ENCODE measurements at places on chromosomes 3 and 15. TPM values are rescaled to one million over a fixed set of nuclear protein-coding genes. Genes with fewer than 3 reads are reported as not detected.

FBN1 gene
- total RNA-seq, result 1.0 TPM

EBLN2 gene
- total RNA-seq, result 7.0 TPM

GOLGA6L22 gene
- total RNA-seq, result not detected

STRA6 gene
- total RNA-seq, result 3.5 TPM

UBE2E2 gene
- 44.1 TPM for total RNA-seq

PRKCI gene
- 92.3 TPM for total RNA-seq

ARHGAP31 gene
- 0.85 TPM for total RNA-seq

CPLX3 gene
- total RNA-seq, result not detected

CCR5 gene
- total RNA-seq, result not detected

ZNF660 gene
- total RNA-seq, result 0.34 TPM

CHRNA3 gene
- not detected for total RNA-seq

SLC24A5 gene
- not detected for total RNA-seq

HESX1 gene
- total RNA-seq, result 0.43 TPM

RARB gene
- 2.6 TPM for total RNA-seq

DNAJC13 gene
- 40.0 TPM for total RNA-seq

GRAMD1C gene
- total RNA-seq, result 1.0 TPM

AMIGO3 gene
- not detected for total RNA-seq

TMEM266 gene
- total RNA-seq, result 0.34 TPM

SAXO2 gene
- total RNA-seq, result 3.1 TPM

PARP3 gene
- total RNA-seq, result 3.1 TPM

KLHL6 gene
- total RNA-seq, result not detected

WDR49 gene
- 0.34 TPM for total RNA-seq

C3orf80 gene
- 0.07 TPM for total RNA-seq

CXCR6 gene
- total RNA-seq, result not detected

LCMT2 gene
- 9.9 TPM for total RNA-seq

C15orf39 gene
- 2.7 TPM for total RNA-seq

MAPKBP1 gene
- 46.6 TPM for total RNA-seq

NPAP1 gene
- under 0.01 TPM for total RNA-seq

ZNF80 gene
- not detected for total RNA-seq

SEMA3B gene
- total RNA-seq, result 5.1 TPM

RBP2 gene
- not detected for total RNA-seq

DBR1 gene
- 18.7 TPM for total RNA-seq

CHAC1 gene
- 81.0 TPM for total RNA-seq

AGBL1 gene
- total RNA-seq, result not detected

EIF2A gene
- total RNA-seq, result 164 TPM

NDUFB5 gene
- 116 TPM for total RNA-seq

TIMMDC1 gene
- 61.6 TPM for total RNA-seq

GOLGA6B gene
- not detected for total RNA-seq

ALG1L2 gene
- not detected for total RNA-seq

IL5RA gene
- total RNA-seq, result not detected

Measured in nasal cavity respiratory epithelium epithelial cell of viscerocranial mucosa (primary cell).